ENCODE measurements at places on chromosomes 3 and 15.
A peak's percentile ranks its signal among the peaks of the same experiment; 100 is the strongest.

GRCh38 chr3:42608581-42608980 lies 8.1 kb downstream of the NKTR start:
- peak overlapping the region; percentile 88 for H3K27ac ChIP-seq
- no peaks in the 10 kb centered on the region for H3K27me3 ChIP-seq
- no peak overlapping the region for H3K4me3 ChIP-seq
- H3K36me3 ChIP-seq, result peaks cover 32% of the 10 kb centered on the region
- H3K4me1 ChIP-seq, result peaks cover 71% of the 10 kb centered on the region

- H3K36me3 ChIP-seq, result no peaks in the 10 kb centered on the region
- peaks cover 5% of the 10 kb centered on the region for H3K27me3 ChIP-seq
- no peak overlapping the region for H3K4me3 ChIP-seq
- DNase-seq, result no peak
These were observed 32.6 kb downstream of the COL6A5 start for GRCh38 chr3:130377960-130378676.

DNA sequence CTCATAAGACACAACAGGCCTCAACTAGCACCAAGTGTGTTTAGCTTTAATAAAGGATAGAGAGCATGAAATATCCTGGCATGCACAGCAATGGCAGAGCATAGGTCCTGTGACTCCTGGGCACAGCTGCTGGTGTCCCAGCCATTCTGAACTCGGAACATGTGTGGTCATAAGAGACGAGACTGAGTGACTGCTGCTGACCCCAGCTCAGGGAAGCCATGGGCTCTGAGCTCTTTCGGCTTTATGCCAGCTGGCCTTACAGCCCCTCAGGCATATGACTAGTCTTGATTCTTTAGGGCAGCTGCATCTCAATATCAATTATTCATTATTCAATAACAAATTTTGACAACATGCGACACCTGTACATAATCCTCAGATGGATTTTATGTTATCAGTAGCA lies 62.4 kb upstream of the TOPAZ1 start:
- no peak for DNase-seq
- H3K4me3 ChIP-seq, result no peak overlapping the region
- no peak overlapping the region for H3K27ac ChIP-seq
- no peaks in the 10 kb centered on the region for H3K36me3 ChIP-seq
- H3K4me1 ChIP-seq, result no peaks in the 10 kb centered on the region

DNA sequence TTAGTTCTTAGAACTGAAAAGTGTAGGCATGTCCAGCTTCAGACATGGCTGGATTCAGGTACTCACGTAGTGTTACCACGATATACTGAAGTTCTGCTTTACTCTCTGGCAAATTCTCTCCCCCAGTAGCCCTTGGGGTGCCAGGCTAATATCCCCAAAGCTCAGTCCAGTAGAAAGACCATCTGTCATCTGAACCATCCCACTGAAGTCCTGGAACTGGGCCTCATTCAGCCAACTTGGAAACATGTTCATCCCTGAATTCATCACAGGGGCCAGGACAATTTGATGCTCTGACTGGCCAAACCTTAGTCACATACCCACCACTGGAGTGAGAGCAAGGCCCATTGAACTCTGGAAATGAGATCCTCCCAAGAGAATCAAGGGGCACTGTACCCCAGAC lies 8.2 kb downstream of the EFCC1 start:
- peaks cover 13% of the 10 kb centered on the region for H3K4me1 ChIP-seq
- H3K27ac ChIP-seq, result no peak overlapping the region
- H3K4me3 ChIP-seq, result no peak overlapping the region
- H3K36me3 ChIP-seq, result no peaks in the 10 kb centered on the region
- no peak for DNase-seq

DNA sequence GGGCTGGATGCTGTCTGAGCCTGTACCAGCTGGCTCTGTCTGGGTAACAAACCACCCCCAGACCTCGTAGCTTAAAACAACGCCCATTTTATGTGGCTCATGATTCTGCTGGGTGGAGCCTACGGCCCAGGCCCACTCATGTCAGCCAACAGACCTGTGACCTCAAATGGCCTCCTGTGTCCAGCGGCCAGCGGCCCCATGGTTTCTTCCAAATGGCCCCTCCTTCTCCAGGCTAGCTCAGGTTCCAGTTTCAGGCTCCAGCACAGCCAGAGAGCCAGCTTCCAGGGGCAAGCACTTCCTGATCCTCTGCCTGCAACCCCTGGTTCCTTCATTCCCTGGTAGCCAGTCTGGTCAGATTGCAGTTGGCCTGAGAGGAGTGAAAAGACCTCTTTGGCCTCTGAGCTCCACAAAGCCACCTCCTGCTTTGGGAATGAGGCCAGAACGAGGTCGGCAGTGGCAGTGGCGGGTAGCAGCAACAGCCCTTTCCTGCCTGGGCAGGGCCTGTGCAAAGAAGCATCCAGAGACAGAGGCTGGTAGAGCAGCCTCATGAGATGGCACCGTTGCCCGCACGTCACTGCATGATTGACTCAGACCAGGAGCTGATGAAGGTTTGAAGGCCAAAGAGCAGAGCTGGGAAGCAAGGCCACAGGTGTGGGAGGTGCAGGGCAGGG lies 21.0 kb upstream of the PLXNA1 start:
- no peak overlapping the region for H3K27ac ChIP-seq
- no peak for DNase-seq
- no peaks in the 10 kb centered on the region for H3K36me3 ChIP-seq

DNA sequence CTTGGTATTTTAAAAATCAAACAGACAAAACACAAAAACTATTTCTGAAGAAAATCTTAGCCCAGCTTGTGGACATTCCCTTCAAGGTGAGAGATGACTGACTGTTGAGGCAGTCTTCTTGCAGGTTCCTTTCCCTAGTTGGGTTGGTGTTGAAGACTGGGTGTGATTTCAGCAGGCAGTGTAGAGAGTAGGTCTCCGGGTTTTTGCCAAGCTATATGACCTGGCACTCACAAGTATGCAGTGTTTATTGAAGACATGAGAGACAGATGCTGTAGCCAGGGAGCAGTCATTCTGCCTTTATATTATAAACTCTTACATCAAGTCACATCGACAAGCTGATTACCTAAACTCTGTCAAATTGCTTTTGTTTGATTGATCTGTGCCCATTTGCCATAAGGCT lies 17.5 kb downstream of the SENP8 start:
- no peak overlapping the region for H3K4me3 ChIP-seq
- H3K4me1 ChIP-seq, result no peaks in the 10 kb centered on the region
- DNase-seq, result no peak
- no peak overlapping the region for H3K27ac ChIP-seq
- H3K36me3 ChIP-seq, result no peaks in the 10 kb centered on the region
- H3K27me3 ChIP-seq, result no peaks in the 10 kb centered on the region

DNA sequence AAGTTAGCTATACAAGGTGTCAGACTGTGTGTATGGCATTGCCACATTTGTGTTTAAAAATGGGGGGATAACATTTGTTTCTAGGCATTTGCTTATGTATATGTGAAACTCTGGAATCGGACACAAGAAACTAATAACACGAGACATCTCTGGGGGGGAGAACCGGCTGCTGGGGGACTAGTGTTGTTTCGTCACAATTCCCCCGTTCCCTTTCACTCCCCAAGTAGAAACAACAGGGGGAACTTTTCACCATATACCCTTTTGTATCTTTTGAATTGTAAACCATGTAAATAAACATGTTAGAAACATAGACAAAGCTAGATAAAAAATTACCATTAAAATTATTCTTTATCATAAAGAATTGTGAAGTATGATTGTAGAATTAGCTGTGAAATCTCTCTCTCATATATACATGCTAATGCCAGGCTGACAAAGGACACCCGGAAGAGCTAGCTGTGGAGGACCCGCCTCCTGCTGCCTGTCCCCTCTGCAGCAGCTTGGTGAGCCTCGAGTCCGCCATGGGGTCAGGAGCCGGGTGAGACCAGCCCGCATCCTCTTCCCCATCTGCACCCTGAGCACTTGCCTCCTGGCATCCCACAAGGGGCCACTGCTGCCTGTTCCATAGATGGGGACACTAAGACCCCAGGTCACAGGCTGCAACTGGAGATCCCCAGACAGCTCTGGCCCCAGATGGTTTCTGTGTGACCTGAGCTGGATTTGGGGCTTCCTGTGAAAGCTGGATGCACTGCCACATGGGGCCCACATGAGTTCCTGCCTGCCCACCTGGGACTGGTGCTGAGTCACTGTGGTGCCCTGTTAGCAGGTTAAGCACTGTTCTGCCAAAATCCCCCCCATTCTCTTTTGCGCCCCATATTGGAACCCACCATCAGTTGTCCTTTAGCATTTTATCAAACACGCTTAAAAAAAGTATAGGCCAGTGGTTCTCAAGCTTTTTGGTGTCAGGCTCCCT lies 91.6 kb downstream of the IQSEC1 start:
- peaks cover 29% of the 10 kb centered on the region for H3K4me1 ChIP-seq
- no peaks in the 10 kb centered on the region for H3K36me3 ChIP-seq
- no peak overlapping the region for H3K4me3 ChIP-seq
- peak overlapping the region; percentile 60 for H3K27ac ChIP-seq
